AG04449 (cell line): ENCODE measurements at places on chromosomes 13 and 19.

GRCh38 chr19:18762125-18763023, 28.7 kb downstream of the COMP start:
- no peak for DNase-seq

GRCh38 chr13:99199541-99200431, 868 bp upstream of the UBAC2 start:
- DNase-seq: no peak

- DNase-seq: no peak
These were observed 23.1 kb downstream of the ARID3A start for GRCh38 chr19:948842-949496.

GRCh38 chr13:93227878-93228642, 1.5 kb downstream of the GPC6 start:
- no peak for DNase-seq

DNA sequence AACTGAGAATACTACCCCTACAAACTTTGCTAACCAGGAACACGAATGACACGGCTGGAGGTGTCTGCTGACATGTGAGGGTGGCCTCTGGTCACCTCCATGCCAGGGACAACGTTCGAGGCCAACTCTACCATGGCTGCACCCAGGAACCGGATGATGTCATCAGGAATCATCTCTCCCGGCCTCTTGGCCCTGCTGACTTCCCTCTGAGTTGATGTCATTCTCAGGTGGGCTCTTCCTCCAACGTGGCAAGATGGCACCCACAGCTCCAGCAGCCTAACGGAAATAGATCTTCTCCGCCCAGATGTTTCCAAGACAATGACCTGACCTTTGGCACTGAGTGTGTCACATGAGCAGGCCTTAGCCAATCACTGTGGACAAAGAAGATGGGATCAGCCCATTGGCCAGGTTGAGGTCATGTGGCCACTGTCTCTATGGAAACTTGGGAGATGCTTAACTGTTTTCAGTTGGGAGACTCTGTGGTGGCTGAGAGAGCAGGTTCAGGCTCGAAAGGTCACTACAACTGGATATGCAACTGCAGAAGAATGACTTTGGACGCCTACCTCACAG, 15.0 kb downstream of the MBD3L2B start:
- no peak for DNase-seq

GRCh38 chr19:1151037-1151724, 22.9 kb downstream of the SBNO2 start:
- DNase-seq: no peak

GRCh38 chr19:44925114-44925891, 10.9 kb downstream of the APOC1 start:
- no peak for DNase-seq

- no peak for DNase-seq
These were observed 1.0 kb downstream of the FBL start for GRCh38 chr19:39845172-39845571.

DNA sequence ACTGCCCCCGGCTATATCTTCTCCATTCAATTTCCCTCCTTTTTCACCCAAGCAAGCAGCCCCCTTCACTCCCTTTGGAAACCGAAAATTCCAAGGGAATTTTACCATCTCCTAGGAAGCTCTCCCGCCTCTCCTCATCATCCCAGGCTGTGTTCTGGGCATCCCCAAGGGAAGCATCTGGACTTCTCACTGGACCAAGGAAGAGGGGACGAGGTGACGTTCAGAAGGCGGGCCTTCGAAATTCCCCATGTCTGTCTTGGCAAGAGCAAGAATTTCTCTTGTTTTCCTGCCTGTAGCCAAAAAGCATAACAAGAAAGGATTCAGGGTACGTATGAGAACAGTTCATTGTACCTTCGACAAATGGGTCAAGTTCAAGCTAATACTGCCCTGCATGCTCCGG, 6.1 kb downstream of the TPRX2 start:
- DNase-seq: no peak

DNA sequence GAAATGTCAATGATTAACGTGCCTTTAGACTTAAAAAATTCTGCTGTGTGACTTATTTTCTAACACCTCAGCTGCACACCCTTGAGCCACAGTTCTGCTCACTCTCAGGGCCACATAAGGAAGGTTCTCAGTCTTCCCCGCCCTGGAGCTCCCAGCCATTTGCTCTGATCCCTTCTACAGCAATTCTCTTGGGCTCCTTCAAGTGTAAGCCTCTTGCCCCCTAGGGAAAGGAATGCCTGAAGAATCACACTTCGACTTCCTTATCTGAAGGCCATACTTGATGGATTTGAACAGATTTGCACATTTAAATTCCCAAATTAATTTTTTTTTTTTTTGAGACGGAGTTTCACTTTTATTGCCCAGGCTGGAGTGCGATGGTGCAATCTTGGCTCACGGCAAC, 44.2 kb downstream of the RASA3 start:
- DNase-seq: no peak

- DNase-seq: no peak
These were observed 7.0 kb upstream of the SPACA6 start for GRCh38 chr19:51686171-51686570.

GRCh38 chr13:106696140-106696539, 128.2 kb upstream of the ARGLU1 start:
- no peak for DNase-seq

GRCh38 chr19:41930322-41930722, 2.1 kb upstream of the ERFL start:
- no peak for DNase-seq

DNA sequence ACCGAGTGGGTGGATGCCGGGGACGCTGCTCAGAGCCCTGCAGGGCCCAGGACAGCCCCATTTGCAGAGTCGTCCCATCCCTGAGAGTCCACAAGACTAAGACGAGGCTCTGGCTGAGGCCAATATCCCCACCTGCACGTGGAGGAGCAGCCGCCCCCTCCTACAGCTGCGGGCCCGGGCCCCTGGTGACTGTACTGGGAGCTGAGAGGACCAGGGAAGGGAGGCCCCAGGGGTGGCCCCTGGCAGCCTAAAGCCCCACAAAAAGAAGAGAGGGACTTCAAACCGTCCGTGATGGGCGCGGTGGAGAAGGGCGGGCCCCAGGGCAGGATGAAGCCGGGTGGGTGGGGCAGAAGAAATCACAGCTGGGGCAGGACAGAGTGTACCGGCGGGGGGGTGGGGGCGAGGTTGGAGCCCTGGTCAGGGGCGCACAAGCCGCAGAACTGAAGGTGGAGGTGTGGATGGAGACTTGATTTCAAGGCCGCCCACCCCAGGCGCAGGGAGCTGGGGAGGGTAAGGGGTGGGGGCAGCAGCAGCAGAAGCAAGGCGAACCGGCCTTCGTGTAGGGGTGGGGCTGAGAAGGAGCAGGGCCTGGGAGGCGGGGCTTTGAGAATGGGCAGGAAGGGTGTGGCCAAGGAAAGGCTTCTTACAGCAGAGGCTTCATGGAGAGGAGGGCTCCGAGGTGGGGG, 12.9 kb downstream of the CFD start:
- no peak for DNase-seq

- no peak for DNase-seq
These were observed 49.5 kb upstream of the SIN3B start for GRCh38 chr19:16779539-16780163.

GRCh38 chr19:50205681-50206138, 2.3 kb downstream of the MYH14 start:
- no peak for DNase-seq

GRCh38 chr19:42224940-42225717, 5.0 kb downstream of the ZNF526 start:
- DNase-seq: no peak

- DNase-seq: no peak
These were observed 27.9 kb upstream of the KLF2 start for GRCh38 chr19:16296713-16297112.
